ENCODE measurements at places on chromosomes 7 and 10. TPM values are rescaled to one million over a fixed set of nuclear protein-coding genes. Genes with fewer than 3 reads are reported as not detected.

The PNLIPRP1 gene
- total RNA-seq, result not detected

The CCDC6 gene
- total RNA-seq, result 23.0 TPM

The HMX2 gene
- not detected for total RNA-seq

The SP4 gene
- 8.3 TPM for total RNA-seq

The SMIM30 gene
- total RNA-seq, result 173 TPM

The PNLIP gene
- total RNA-seq, result 0.13 TPM

The RET gene
- not detected for total RNA-seq

The DPYSL4 gene
- 22.4 TPM for total RNA-seq

The SLC26A5 gene
- total RNA-seq, result not detected

The STEAP1B gene
- not detected for total RNA-seq

The ITPRID1 gene
- not detected for total RNA-seq
